ENCODE measurements at places on chromosomes 7 and 10.

DNA sequence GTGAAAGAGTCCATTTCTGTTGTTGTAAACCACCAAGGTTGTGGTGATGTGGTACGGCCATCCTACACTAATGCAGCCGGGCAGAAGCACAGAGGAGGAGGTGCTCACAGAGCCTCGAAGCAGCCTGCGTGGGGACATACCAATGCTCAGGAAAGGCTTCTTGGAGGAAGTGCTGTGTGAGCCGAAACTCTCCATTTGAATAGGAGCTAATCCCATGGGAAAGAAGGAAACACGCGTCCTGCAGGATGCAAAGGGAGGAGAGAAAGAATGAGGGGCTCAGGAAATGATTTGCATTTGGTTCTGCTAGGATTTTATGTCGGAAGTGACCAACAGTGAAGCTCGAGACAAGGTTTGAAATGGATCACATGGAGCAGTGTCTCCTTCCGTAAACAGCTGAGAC lies 477.9 kb upstream of the ANKRD30A start:
- DNase-seq = no peak

DNA sequence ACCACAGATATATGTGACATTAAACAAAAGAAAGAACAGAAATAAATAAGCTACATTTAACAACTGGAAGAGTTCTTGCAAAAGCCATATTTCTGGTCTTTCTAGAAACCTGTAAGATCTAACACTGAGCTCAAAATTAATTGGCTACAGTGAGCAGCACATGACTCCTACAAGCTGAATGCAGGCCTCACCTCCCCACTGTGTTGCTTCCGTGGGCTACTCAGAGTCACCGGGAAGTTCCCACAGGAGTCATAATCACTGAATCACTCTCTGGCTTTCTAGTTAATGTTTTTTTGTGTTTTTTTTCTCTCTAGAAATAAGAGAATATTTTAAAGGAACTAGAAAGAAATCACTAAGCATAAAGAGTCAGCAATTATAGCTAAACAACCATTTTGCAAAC lies 10.2 kb upstream of the MRPS24 start:
- DNase-seq = no peak

GRCh38 chr10:111246136-111246535 lies 169.3 kb downstream of the ADRA2A start:
- no peak for DNase-seq

- no peak for DNase-seq
Measured at GRCh38 chr7:87060288-87060537, 759 bp upstream of the ELAPOR2 start.

DNA sequence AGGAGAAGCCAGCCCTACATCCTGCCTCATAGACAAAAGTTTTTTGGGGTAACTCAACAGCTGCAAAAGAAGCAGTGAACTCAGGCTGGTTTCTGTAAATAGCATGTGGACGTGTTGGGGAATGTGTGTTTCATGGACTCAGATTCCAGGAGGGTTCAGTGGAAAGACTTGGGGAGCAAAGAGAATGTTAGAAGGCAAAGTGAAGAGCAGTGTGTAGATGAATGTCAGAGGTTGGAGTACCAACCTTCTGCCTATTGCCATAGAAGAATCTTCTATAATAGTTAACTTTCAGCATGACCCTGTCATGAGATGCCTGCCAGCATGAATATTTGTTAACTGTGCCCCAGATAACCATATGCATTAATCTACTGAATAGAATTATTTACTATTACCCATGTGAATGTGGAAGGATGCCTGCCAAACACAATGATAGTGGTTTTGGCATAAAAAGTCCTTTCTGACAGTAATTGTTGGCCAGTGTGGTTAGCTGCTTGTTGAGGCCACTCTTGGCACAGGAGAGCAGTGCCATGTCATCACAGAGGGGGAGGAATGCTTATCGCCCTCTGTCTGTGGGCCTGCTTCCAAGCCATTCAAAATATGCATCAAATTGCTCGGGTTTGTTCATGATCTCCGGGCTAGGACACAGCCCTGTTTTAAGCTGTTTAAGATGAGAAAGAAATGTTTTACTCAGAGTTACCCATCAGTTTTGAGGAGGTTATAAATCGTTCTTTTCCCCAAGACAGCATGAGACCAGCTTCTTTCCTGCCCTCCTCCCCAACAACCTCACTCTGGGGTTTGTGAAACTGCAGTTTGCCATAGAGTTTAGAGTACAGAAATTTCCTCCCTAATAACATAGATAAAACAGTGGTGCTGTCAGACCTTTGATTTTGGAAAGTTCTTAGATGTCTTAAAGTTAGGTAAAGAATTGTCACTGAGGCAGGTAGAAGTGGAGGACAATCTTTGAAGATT lies 165.3 kb downstream of the WNT2 start:
- no peak for DNase-seq

DNA sequence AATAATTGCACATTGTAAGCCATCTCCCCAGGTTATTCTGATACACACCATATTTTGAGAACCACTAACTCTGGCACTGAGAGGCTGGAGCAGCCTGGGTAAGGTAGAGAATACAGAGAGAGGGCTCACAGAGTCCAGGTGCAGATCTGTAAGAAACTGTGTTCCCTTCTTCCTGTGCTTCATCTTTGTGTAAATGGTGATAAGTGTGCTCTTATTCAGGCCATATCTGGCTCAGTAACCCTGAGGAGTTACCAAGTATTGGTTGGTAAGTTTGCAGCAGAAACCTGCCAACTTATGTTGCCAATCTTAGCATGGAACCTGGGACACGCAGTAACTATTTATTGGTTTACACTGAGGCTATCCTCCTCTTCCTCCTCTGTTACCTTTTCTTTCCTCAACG lies 16.2 kb upstream of the ICA1 start:
- no peak for DNase-seq

GRCh38 chr10:26556748-26557640 lies 118.9 kb downstream of the APBB1IP start:
- DNase-seq = peak; percentile 26

DNA sequence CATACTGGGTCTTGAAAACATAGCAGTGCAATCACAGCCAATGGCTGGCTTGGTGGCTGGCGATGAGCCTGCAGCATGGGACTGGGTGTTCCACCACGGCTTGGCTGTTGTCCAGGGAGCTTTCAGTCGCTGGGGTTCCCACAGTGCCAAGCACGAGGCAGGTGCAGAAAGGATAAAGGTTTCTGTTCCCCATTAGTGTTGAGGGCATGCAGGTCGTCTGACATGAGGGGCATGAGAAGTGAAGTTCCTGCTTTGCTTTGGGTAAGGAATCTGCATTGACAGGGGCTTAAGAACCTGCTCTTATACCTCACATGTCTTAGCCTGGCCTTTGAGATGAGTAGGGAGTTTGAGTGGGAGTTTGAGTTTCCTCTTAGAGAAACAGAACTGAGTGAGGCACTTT lies 9.0 kb upstream of the CFTR start:
- DNase-seq = no peak

DNA sequence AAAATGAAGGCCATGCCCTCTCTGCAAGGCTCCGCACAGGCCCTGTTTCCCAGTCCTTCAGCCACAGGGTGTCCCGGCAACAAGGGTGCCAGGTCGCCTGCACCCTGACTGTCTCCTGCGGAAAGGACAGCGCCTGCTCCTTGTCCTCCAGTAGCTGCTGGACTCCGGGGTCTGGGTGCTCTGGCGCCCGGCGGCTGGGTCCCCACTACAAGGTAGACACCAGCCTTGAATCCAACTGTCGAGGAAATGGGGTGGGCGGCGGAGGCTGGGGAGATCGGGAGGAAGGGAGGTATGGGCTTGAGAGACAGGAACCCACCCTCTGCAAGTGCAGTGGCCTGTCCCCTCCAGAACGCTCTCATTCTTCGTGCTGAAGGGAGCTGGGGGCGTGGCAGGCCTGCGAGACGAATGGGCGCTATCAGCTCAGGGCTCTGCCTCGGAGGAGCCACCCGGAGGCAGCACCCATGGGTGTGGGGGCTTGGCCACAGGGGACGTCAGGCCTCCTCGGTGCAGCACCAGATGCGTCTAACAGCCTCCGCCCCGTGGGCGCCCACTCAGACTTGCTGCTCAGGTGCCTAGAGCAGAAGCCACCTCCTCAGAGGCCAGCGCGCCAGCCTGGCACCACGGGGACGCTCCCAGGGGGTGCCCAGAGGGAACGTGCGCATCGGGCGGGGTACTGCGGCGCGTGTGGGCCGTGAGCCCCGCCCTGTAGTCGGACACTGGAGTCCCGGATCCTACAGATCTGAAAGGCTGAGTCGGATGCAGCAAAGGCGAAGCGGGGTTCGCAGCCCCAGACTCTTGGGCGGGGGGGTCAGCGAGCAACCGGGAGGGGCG lies 15.6 kb downstream of the ADAM8 start:
- peak; percentile 52 for DNase-seq

Measured in SHP77 (cell line).